ENCODE measurements at places on chromosomes 1 and 21.
A peak's percentile ranks its signal among the peaks of the same experiment; 100 is the strongest.

DNA sequence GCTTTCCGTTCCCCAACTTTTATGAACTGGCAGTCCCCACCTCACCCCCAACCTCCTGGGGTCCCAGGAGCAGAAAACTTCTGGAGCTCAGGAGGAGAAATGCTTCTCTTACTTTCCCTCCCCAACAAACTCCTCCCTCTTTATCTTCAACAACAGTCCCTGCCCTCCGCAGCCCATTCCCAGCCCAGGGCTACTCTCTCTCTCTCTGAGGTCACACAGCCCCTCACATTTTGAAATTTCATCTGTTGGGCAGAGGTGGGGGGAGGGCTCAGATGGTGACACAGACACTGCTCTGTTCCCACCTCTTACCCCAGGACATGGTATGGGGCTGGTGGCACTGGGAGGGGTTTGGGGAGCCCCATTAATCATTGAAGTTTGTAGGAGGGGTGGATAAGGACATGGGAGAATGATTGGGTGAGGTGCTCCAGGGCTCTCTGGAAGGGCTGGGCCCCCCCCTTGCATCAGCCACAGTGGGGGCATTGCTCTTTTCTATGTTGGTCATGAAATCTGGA lies 6.0 kb downstream of the PIK3CD start:
- DNase-seq = no peak

DNA sequence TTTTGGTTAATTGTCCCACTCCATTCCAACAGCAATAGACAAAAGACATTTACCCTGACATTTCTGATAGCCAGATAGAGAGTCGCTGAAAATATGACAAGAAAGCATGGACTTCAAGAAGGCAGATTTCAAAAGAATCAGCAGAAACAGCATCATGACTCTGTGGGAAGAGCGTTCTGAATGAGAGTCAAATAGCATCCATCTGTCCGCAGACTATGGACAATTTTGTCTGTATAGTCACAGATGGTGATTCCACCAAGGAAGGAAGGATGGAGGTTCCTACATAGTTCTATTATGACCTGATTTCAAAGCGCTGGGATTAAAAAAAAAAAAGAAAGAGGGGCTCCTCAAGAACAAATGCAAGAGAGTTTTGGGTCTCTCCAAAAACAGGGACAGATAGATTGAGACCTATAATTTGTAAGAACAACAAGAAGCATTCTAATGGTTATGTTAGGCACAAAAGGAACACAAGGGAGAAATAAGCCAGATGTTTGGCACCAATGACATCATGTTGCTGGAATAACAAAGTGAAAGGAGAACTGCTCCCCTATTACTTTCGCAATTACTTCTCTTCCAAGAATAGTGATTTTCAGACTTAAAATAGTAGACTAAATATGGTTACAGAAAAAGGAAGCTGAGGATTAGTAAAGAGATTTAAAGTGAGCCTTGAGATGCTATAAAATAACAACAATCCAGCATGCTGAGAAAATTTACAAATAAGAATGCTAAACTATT lies 28.5 kb downstream of the NIBAN1 start:
- DNase-seq = no peak

GRCh38 chr1:111191496-111191895 lies 8.9 kb downstream of the DENND2D start:
- no peak for DNase-seq

- no peak for DNase-seq
Measured at GRCh38 chr1:9648171-9648570, 3.4 kb upstream of the PIK3CD start.

- DNase-seq = no peak
Measured at GRCh38 chr1:8939000-8939265, 6.7 kb upstream of the CA6 start.

- no peak for DNase-seq
Measured at GRCh38 chr1:111198836-111199235, 1.6 kb downstream of the DENND2D start.

- no peak for DNase-seq
Measured at GRCh38 chr1:228825840-228826484, 90.7 kb downstream of the RHOU start.

GRCh38 chr1:77976433-77977076 lies 2.3 kb downstream of the FUBP1 start:
- DNase-seq = no peak

GRCh38 chr1:18684303-18684702 lies 53.7 kb downstream of the PAX7 start:
- no peak for DNase-seq

DNA sequence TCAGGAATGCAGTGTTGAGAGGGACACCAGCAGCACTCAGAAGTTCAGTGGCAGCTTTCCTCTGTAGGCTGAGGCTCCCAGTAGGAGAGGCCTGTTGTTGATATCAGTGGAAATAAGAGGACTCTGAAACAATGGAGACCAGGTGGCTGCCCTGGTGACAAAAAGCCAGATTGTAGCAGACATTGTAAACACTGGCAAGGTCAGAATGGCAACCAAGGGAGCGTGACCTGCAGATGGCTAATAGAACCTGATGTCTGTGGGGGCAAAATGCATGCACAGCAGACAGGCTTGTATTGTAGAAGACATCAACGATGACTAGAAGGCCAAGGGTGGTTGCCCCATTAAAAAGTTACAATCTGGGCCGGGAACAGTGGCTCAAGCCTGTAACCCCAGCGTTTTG lies 53.1 kb upstream of the GPR37L1 start:
- DNase-seq = peak; percentile 62

- DNase-seq = no peak
Measured at GRCh38 chr1:119027759-119028158, 39.6 kb upstream of the TBX15 start.
